Stimulated activated CD4-positive, alpha-beta T cell treated with anti-CD3 and anti-CD28 coated beads, Interleukin-4, amount 100 ng/mL, for 48 hours (primary cell): ENCODE measurements at places on chromosomes 1 and 21.

DNA sequence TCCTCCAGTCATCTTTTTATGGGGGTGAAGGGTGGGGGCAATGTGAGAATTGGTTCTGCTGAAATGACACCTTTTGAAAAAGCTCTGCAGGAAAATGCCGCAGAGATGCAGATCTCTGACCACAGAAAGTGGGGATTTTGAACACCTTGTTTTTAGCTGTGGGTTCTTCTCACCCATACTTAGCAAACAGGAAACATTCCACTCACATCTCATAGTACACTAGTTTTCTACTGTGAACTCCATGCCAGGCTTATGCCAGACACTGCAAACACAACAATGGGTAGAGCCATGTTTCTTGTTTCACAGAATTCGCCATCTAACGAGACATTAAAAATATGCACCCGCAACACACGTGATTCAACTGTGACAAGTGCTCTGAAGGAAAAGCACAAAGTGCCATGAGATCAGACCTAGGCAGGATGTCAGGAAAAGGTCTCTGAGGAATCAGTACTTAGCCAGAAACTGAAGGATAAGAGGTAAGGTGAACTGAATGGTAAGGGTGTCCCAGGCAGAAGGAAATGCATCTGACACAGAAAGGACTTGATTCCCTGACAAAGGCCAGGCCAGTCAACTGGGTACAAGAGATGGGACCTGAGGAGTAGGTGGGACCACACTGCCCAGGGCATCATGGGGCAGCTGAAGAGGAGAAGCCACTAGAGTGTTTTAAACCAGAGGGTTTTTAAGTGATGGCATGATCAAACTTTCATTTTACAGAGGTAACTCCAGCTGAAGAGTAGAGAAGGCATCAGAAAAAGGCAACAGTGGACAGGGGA lies 83.8 kb upstream of the JAK1 start:
- DNase-seq, result no peak

DNA sequence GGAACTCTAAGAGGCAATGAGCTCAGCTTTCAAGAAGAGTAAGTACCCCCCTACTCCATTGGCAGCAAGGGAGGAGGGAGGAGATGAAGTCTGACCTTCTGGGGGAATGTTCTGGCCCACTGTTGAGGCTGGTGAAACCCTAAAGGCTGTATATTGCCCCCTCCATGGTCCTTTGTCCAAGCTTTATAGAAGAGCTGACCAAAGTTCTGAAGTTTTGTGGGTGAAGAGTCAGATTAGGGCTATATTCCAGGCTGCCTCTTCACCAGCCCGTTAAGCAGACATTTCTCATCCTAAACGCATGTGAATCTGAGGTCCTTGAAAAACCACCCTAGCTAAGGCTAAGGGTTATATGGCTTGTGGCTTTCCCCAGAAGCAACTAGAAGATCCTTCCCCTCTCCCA lies 1.4 kb downstream of the C1orf94 start:
- DNase-seq, result no peak

- DNase-seq, result no peak
Observed at GRCh38 chr1:110540891-110541685, 22.1 kb upstream of the KCNA10 start.

- peak; percentile 58 for DNase-seq
Observed at GRCh38 chr1:11802973-11803885, 2.5 kb downstream of the MTHFR start.

- no peak for DNase-seq
Observed at GRCh38 chr1:19635646-19636045, 8.5 kb upstream of the NBL1 start.

DNA sequence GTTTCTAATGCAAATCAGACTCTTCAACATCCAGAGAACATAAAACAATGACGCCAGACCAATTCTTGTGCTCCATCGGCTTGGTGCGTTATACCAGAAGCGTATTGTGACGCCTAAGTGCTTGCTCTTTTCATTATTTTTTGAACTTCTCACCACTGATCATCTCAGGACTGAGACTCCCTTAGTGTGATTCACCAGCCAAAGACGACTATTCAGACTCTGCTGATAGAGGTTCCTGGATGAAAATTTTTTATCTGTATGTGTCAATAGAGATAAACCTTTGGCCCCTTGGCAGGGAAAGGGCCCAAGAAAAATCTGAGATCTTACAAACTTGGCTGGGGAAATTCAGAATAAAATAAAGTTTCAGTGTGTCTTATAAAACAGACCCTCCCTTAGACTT lies 856 bp upstream of the GREM2 start:
- no peak for DNase-seq

GRCh38 chr1:86522240-86522639 lies 24.6 kb upstream of the CLCA4 start:
- DNase-seq, result no peak

GRCh38 chr1:12185036-12185917 lies 18.5 kb downstream of the TNFRSF1B start:
- no peak for DNase-seq

GRCh38 chr1:151993084-151993733 lies 450 bp downstream of the S100A10 start:
- peak; percentile 25 for DNase-seq

DNA sequence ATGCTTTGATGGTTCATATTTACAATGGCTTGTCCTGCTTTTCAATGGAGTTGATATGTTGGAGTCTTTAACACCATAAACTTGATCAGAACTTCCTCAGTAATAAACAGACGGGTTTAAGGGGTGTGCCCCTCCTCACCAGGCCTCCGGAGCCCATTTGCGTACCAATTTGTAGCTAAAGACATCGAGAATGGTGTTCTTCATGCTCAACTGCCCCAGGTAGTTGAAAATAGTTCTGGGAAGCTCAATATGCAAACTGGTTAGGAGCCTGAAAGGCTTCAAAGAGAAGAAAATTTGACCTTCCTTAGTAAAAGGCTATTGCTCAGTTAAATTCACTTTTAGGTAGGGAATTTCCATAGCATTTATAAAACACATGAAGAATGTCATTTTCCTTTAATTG lies 68.1 kb upstream of the RRP15 start:
- no peak for DNase-seq

DNA sequence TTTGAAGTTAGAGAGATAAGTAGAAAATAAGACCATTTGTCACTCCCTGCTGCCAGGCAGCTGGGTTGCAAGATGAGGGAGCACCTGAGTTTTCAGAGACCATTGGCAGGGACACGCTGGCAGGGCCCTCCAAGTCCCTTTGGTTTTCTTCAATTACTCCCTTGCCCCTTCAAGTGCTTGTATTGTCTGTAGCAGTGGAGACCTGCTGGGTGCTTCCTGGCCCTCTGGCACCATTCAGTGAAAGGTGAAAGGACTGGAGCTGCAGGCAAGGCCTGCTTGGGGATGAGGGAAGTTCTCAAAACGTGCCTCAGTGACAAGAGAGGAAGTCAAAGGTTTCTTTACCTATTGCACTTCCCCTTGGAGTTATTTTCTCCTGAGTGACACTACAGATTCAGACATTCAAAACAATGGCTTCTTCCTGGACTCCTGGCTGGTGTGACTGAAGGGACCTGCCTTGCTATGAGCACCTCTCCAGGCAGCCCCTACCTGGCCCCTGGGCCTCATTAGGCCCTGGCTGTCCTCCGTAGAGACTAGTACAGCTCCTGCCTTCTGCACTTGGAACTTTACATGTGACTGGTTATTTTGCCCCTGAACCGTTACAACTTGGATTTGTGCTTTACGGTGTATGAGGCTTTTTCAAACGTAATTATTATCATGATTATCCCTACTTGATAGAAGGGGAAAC lies 100.1 kb downstream of the C1orf21 start:
- DNase-seq, result no peak

DNA sequence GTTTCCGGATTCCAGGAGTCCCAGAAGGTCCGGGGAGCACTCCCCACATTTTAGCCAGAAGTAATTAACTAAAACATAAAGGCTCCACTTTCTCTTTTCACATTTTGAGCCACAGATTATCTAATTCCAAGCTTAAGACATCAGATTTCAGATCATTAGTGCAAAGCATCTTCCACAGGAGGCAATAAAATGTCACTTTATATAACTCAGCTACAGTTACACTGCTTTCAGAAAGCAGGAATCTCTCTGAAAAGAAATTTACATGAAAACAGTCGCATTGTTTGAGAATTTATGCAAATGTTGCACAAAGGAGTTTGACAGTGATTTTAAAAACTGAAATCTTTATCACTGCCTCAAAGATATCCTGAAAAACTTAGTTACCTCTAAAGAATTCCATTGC lies 99.7 kb downstream of the LMO4 start:
- DNase-seq, result no peak

- no peak for DNase-seq
Observed at GRCh38 chr1:110857964-110858948, 14.7 kb upstream of the CD53 start.
